Lower lobe of right lung (tissue), 2 donors: ENCODE measurements at places on chromosomes 3 and 15. TPM values are rescaled to one million over a fixed set of nuclear protein-coding genes. Genes with fewer than 3 reads are reported as not detected.

DNA sequence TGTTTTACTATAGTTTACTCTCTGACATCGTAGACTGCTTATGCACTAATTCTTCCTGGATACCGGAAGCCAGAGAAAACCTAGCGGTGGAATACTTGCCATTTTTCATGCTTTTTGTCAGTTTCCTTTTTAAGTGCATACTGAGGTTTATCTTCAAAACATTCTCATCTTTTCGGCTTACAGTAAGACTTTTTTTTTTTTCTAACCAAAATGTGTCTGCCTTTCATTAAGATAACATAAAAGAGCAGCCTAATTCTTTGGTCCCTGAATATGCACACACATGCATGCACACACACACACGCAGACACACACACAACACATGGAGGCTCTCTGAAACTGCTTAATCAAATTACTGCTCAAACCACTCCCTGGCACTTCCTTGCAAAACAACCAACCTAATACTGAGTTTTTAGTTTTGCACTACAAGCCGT, 1.3 kb downstream of the ZNF445 start:
- DNase-seq: no peak

TM4SF4 gene
- not detected for total RNA-seq

CGNL1 gene
- 46.0 TPM for total RNA-seq

DNAH12 gene
- total RNA-seq: 11.2 TPM

GRCh38 chr3:138933981-138934691, 12.8 kb downstream of the FOXL2 start:
- no peak for DNase-seq

DNA sequence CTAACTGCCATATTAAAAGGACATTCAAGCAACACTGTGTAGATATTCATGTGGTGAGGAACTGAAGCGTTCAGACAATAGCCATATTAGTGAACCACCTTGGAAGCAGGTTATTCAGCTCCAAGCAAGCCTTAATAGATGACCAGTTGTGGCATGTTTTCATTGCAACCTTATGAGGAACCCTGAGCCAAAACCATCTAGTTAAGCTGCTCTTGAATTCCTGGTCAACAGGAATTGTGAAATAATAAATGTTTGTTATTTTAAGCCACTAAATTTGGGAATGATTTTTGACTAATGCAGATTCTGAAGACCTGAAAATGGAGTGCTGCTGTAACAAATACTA, 73.0 kb downstream of the SPRED1 start:
- DNase-seq: no peak

GRCh38 chr3:173380681-173381080, 16.9 kb upstream of the NLGN1 start:
- DNase-seq: no peak

- no peak for DNase-seq
Observed at GRCh38 chr15:90845201-90845949, 23.0 kb upstream of the FURIN start.

UROC1 gene
- not detected for total RNA-seq

DNA sequence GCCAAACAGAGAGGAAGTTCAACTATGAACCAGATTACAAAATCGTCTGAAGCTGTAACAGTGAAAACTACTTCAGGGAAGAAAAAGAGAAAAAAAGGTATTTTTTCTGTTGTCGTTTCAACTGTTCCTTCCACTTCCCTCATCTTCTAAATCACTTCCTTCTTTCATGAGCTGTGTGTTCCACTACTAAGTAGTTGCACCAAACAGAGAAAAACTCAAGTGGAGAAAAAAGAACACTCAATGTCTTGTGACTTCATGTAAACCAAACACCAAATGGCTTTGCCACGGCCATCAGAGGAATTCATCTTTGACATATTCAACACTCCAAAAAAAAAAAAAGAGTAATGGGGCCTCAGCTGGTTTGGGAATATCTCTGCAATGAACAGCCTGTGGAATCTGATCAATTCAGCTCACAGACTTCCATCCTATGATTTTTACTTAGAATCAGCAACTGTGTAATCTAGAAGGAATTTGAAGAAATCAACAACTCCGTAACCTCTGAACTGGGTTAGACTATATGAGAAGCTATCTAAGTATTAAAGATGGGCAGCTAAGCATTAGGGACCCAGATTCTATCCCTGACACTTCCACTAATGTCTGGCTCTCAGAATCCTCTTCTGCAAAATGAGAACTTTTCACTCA, 47.5 kb upstream of the RNF7 start:
- no peak for DNase-seq

DNA sequence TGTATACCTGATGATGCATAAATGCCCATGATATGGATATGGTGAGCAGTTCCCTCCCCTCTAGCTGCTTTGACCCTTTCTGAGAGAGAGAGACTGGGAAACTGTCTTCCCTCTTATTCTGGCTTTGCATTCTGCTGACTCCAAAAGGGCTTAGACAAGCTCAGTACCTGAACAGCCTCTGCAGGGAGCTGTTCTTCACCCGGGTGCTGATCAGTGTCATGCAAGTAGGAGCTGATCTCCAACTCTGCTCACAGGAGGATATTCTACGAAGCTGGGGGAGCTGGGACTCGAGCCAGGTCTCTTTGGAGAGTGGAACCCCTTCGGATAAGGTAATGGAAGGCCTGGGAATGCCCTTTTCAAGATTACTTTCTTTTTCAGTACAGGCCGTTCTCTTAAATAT, 237.1 kb downstream of the RYR3 start:
- peak; percentile 25 for DNase-seq

LMAN1L gene
- not detected for total RNA-seq

DNA sequence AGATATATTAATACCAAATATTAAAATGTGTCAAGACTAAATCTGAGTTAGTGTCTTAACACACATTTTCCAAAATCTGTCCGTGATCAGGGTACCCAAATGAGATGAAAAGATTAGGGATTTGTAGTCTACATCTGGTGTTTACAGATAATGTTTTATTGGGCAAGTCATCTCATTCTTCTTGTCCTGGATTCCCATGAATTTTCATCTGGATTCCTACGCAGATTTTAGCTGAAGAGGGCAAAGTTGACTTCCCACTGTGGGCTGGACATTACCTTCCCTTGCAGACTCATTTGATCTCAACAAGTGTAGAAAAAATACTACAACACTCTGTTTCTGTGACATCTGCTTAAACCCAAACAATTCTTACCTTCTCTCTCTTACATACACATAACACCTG, 79.1 kb downstream of the CEP63 start:
- DNase-seq: no peak

DNA sequence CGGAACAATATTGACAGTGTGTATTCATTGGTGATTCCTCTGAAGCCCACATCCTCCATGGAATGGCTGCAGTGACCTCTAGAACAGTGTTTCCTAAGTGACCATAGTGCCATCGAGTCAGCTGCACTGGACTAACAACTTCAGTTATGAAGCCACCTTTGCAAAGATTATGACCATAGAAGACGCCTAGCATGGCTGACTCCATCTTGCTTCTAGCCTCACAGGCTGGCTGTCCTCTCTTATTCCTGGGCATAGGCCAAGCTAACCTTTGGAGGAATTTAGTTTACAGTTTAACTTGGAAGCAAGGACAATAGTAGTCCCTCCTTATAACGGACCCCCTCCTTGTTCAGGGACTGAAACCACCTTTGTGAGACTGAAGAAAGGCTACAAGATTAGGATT, 37.3 kb upstream of the OSBPL11 start:
- DNase-seq: no peak

GRCh38 chr15:29242456-29243242, 27.0 kb downstream of the NSMCE3 start:
- no peak for DNase-seq

GRCh38 chr3:130395916-130396315, 50.4 kb downstream of the COL6A5 start:
- DNase-seq: no peak

ZNF80 gene
- total RNA-seq: not detected

- DNase-seq: no peak
Observed at GRCh38 chr3:24017305-24017704, 72.2 kb downstream of the NR1D2 start.

- DNase-seq: no peak
Observed at GRCh38 chr3:135917076-135917475, 48.5 kb upstream of the PPP2R3A start.

ARPIN gene
- 30.9 TPM for total RNA-seq

DNA sequence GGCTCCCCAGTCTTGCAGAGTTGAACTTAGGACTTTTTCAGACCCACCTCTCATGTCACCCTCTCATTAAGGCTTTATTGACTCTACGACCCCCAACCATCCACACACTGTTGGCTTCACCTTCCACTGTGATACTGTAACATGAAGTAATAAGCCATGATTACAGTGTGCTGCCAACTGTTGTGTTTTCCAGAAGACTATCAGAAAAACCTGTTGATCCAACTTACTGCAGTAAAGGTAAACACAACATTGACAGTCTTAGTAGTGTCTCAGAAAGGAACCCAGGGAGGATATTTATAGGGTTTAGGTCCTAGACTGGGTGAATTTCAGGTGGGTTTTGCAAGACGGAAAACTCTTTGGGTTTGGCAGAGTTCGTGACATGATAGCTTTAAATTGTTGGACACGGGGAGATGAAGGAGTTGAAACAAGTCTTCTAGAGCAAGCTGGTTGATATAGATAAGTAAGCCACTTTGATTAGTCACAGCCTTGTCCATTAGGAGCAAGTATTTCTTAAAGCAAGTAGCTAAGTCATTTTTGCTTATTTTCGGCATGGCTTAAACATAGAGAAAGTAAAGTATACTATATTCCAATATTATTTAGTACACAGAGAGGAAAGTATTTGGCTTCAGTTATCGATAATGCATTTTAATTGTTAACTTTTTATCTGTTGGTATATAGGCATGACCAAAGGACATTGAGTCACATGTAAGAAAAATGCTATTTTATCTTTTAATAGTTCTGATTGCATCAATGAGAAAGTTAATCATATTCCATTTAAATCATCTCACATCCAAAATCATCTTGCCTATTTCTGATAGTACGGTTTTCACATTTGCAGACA, 2.4 kb upstream of the COL6A5 start:
- no peak for DNase-seq

DNA sequence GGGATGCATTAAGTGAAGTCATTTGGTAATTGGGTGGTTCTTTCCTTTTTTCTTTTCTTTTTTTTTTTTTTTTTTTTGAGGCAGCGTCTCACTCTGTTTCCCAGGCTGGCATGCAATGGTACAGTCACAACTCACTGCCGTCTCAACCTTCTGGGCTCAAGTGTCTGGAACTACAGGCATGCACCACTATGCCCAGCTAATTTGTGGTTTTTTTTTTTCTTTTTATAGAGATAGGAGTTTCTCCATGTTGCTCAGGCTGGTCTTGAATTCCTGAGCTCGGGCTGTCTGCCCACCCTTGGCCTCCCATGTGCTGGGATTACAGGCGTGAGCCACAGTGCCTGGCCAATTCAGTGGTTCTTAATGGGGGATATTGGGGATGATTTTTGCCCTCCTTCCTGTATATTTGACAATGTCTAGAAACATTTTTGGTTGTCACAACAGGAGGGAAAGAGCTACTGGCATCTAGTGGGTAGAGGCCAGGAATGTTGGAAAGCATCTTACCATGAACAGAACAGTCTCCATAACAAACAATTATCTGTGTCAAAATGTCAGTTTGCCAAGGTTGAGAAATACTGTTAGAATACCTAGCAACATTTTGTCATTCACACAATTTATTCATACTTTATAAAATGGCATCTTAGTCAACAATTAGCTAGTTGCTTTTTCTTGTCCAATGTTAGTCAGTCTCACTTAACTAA, 79.4 kb upstream of the CNTN3 start:
- DNase-seq: no peak

- no peak for DNase-seq
Observed at GRCh38 chr3:187077537-187077936, 61.8 kb downstream of the RPL39L start.
